ENCODE measurements at places on chromosomes 12 and 14.
A peak's percentile ranks its signal among the peaks of the same experiment; 100 is the strongest.

GRCh38 chr12:53972152-53972702, 699 bp upstream of the HOXC11 start:
- DNase-seq, result no peak

GRCh38 chr14:77151918-77152588, 10.5 kb upstream of the ZDHHC22 start:
- peak; percentile 6 for DNase-seq

DNA sequence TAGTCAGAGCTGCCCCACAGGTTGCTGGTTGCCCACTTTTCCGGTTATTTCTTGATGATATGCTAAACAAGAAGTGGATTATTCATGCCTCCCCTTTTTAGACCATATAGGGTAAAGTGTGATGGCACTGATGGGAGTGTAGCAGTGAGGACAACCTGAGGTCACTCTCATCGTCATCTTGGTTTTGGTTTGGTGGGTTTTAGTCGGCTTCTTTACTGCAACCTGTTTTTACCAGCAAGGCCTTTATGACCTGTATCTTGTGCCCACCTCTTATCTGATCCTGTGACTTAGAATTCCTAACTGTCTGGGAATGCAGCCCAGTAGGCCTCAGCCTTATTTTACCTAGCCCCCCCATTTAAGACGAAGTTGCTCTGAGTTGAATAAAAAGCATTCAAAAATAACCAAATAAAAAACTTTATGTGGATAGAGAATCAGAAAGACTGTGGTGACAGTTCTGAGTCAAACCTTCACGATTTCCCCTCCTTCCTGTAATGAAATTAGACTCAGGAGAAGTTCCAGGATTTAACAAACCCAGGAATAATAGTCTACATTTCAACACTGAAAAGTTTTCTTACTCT, 144.2 kb downstream of the PAWR start:
- no peak for DNase-seq

DNA sequence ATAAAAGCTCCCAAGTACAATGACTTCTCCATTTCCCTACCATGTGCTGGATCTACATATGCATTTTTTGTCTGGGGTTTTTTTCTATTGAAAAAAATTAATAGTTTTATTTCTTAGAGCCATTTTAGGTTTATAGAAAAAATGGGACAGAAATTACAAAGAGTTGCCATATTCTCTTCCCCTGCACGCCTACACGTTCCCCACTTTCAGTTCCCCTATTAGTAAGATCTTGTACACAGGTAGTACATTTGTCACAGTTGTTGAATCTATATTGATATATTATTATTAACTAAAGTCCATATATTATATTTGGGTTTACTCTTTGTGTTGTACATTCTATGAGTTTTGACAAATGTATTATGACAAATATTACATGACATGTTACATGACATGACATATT, 35.7 kb downstream of the SIX6 start:
- no peak for DNase-seq

DNA sequence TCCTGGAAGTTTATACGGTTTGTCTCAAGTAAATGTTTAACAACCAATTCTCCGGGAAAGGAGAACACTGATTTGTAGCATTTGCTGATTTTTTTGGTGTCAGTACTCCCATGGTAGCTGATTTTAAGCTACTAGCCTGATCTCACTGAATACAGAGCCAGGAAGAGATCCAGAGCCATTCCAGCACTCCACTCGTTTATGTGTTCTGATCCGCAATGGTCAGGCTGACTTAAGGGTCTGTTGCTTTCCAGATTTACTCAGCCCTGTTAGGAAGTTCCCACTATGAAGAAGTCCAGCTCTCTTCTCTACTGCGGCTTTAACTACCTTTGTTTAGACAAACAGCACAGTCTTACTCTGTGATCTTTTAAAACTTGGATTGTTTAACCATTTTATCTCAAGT, 38.0 kb upstream of the NID2 start:
- DNase-seq, result no peak

DNA sequence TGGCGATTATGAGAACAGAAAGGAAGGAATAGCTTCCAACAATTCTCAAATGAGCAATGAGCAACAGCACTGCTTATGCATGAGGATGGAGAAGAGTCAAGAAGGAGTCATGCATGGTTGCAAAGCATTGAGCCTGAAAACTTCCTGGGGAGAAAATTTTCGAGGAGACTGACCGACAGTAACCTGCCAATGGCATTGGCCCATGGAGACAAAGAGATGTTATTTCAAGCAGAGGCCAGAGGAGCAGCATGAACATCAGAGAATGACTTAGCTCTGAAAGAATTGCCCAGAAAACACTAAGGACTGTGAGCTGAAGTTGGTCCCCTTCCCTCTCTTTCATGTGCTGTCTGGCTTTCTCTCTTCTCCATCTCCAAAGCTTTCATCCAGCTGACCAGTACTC, 343.4 kb downstream of the ADAMTS20 start:
- DNase-seq, result no peak

- no peak for DNase-seq
These were observed 21.9 kb downstream of the HIP1R start for GRCh38 chr12:122856999-122857671.

DNA sequence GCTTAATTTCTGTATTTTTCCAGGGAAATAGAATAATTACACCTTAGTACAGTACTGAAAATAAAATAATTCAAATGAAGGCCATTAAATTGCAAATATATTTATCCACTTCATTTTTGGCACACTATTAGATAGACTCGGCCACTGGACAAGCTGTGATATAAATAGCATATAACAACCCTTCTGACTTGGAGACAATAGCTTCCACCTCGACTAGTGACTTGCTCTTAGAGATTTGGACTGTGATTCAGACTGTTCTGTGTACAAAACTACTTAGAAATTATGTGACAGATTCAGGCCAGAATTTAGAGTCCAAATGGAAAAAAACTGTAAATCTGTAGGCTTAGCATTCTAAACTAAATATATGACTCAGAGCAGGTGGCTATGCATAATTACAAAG, 949.9 kb downstream of the LRFN5 start:
- DNase-seq, result no peak

DNA sequence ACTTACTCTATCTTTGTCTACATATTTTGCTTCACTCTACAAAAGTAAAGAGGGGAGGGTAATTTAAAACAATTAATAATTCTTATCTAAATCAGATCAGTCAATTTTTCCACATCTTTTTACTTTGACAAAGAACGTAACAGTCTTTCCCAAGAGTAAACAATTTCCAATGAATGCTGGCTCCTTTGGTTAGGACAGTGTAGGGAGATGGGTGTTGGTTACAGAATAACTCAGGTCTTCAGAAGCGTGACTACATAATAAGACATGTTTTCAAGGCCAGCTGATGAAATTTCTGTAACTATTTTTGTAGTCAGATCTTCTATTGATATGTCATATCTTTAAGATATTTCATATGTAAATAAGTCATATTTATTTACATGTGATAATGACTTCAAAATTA, 183.0 kb upstream of the CAND1 start:
- DNase-seq, result no peak

- no peak for DNase-seq
These were observed 657.6 kb downstream of the MED13L start for GRCh38 chr12:115619889-115620288.

DNA sequence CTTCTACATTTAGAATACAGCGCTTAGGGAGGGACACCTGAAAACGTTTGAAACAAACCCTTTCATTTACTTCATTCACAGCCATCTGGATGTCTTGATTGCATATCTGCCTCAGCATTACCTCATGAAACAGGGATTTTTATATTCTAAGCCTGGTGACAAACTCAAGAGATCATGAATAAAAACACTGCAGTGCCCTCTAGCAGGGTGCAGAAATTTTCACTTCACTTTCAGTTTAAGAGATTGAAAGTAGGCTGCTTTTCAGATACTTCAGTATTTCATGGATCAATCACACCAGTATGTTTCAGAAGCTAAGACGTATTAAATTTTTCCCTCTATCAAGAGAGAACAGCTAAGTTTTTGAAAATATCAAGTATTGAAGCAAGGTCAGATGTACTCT, 467.8 kb downstream of the MDGA2 start:
- no peak for DNase-seq

DNA sequence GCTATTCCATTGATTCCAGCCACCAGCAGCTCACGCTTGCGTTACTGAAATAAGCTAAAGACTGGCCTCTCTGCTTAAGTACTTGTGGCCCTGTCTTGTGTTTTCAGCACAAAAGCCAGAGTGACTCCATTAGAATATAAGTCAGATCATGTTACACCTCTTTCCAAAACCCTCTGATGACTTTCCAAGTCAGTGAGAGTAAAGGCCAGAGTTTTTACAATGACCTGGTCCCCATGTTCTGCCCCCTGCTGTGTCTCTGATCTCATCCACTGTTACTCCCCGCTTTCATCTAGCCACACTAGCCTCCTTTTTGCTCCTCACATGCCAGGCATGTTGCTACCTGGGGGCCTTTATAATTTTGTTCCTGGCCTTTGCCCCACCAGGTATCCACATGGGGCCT, 6.9 kb upstream of the CKAP4 start:
- DNase-seq, result no peak

GRCh38 chr12:71719647-71720370, 33.9 kb downstream of the TMEM19 start:
- no peak for DNase-seq

GRCh38 chr14:100058777-100059437, 6.3 kb upstream of the EVL start:
- no peak for DNase-seq

- DNase-seq, result peak; percentile 15
These were observed 9.2 kb upstream of the RAD52 start for GRCh38 chr12:958588-959123.

DNA sequence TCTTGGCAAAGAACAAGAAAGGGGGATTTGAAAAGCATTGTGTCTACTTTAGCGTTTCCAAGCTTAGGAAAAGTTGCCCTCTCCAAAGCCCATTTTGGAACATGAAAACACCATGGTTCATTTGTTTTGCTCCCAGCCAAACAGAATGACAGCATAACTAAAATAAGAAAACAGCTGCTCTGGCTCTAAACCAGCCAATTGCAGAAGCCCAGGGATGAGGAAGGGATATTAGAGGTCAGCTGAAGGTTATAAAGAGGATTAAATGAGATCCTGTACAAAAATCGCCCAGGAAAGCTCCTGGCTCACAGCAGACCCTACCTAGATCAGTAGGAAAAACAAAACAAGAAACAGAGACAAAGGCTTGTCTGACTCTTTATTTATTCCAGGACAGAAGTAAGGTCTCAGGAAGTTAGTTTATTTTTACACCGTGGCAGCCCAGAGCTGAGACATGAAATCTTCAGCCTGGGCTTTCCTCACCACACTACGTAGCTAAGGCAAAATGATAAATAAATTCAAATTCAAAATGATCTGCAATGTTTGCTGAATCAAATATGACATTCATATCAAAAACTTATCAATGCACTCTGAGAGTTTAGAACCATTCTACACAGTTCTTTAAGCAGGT, 25.9 kb downstream of the SPX start:
- peak; percentile 75 for DNase-seq

GRCh38 chr12:93802698-93803423, 125.7 kb downstream of the CRADD start:
- no peak for DNase-seq

DNA sequence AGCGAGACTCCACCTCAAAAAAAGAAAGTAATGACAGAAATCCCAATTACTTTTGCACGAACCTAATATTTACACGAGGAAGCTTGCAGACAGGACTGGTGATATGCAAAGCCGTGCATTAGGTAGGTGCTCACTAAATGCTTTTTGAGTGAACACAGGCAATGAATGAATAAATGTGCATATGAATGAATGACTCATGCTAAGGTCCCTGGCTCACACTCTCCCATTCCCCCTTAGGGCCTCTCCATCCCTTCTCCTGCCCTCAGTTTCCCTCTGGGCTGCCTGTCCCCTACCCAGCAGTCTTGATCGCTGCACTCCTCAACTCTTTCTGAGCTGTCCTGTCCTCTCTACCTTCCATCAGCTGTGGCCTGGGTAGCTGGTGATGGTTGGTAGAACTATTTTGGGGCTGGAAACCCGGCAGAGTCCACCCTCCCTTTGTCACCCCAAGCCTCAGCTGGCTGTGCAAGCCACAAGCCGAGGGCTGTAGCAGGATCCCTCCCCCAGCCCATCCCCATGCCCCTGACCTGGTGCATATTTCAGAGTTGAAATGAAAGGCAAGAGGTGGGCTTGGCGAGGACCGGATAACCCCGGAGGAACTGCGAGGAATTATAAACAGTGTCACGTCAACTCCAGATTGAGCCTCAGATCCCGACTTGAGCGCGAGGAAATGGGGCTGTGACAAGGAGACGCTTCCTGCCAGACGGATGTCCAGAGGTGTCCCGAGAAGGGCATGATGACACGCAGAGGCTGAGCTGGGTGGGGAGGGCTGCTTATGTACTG, 191.7 kb upstream of the GSC start:
- DNase-seq, result no peak
